ENCODE measurements at places on chromosomes 1 and 21.

DNA sequence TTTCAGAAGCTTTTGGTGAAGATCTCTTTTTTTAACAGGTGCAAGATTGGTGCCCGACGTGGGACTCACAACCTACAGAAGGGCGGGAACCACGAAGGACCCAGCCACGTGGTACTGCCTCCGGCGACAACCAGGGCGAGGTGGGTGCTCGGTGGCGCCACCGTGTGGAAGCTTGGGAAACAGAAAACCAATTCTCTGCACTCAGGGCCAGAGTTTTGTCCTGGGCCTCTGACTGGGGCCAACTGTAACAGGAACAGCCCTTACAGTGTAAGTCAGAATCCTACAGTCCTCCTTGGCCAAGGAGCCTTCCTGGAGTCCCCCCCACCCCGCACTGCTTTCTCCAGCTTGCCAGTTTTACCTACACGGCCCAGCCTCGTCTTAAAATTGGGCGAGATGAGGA lies 11.6 kb upstream of the S100A7A start:
- DNase-seq: peak; percentile 54

GRCh38 chr1:182174513-182174855 lies 113.0 kb upstream of the ZNF648 start:
- DNase-seq: no peak

- DNase-seq: no peak
Observed at GRCh38 chr1:76868154-76868882, 1.0 kb downstream of the ST6GALNAC5 start.

DNA sequence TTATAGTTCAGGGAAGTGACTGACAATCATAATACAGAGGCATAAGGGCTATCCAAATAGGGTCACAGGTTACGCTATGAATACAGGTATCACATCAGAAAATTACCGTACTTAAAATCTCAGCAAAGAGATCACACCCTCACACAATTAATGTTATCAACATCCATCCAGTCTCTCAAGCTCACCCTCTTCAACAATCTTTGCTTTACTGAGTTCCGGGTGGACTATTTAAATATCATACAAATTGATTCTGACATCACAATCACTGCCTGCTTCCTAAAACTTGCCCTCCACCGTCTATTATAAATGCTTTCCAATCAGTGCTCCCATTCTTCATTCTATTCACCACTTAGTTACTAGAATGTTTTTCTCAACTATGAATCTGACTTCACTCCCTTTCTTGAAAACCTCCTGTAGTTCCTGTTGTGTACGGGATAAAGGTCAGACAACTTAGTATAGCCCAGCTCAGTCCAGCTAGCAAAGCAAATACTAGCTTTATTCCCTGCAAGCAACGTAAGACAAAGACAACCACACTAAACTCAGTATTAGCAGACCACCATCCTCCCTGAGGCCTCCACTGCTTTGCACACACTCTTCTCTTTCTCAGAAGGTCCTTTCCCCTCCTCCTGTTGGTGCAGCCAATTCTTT lies 398.7 kb downstream of the SMYD3 start:
- no peak for DNase-seq

DNA sequence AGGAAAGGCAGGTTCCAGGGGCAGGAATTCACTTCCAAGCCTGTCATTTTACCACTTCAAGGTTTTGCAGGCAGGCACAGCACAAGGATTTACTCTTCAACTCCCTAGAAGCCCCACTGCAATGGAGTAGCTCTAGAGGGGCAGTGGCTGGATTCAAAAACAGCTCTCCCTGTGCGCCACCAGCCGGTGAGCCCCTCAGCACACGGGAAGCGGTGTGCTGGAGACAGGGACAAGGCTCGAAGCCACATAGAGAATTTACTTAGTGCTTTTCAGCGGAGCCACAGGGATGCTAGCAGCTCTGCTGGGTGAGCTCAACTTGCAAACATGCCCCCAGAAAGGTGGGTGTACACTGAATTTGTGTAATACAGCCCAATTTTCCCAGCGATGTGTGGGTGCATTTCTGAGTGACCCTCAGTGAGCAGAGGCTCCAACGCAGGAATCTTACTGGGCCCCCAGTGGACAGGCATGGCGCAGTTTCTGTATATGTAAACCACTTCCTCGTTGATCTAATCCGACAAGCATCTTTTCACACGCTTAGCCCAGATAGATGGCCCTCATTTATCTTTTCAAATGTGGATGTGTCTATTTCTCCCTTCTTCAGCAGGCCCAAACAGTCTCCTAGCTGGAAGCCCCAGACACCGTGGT lies 10.9 kb downstream of the VWA5B1 start:
- no peak for DNase-seq

GRCh38 chr1:152946248-152946647 lies 758 bp upstream of the SPRR5 start:
- DNase-seq: no peak

- DNase-seq: no peak
Observed at GRCh38 chr21:25871566-25871965, 136.8 kb downstream of the GABPA start.

Measured in CD4-positive, alpha-beta T cell treated with Interleukin-1 beta for 1 hour (primary cell).